NCI-H1105 (cell line): ENCODE measurements at places on chromosomes 1 and 21.

- no peak for DNase-seq
Observed at GRCh38 chr1:228007801-228008341, 1.1 kb downstream of the WNT3A start.

- peak; percentile 71 for DNase-seq
Observed at GRCh38 chr1:22039594-22040285, 12.8 kb upstream of the CDC42 start.

- no peak for DNase-seq
Observed at GRCh38 chr1:222373216-222373615, 174.7 kb downstream of the HHIPL2 start.

- DNase-seq = no peak
Observed at GRCh38 chr1:157114183-157115121, 14.8 kb upstream of the ETV3L start.

DNA sequence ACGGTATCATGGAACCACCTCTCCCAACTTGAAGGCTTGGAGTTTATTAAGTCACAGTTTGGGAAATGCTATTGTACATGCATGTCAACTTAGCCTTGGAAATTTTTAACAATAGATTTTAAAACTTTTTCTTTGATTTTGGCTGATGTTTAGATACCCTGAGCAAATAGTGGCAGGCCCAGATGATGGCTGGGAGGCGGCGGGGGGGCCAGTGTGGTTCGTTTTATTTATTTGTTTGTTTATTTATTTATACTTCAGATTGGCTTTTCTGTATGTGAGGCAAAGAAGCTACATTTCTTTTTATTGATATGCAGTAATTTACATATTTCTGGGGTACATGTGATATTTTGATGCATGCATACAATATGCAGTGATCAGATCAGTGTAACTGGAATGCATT lies 82.0 kb downstream of the VWA5B1 start:
- no peak for DNase-seq

DNA sequence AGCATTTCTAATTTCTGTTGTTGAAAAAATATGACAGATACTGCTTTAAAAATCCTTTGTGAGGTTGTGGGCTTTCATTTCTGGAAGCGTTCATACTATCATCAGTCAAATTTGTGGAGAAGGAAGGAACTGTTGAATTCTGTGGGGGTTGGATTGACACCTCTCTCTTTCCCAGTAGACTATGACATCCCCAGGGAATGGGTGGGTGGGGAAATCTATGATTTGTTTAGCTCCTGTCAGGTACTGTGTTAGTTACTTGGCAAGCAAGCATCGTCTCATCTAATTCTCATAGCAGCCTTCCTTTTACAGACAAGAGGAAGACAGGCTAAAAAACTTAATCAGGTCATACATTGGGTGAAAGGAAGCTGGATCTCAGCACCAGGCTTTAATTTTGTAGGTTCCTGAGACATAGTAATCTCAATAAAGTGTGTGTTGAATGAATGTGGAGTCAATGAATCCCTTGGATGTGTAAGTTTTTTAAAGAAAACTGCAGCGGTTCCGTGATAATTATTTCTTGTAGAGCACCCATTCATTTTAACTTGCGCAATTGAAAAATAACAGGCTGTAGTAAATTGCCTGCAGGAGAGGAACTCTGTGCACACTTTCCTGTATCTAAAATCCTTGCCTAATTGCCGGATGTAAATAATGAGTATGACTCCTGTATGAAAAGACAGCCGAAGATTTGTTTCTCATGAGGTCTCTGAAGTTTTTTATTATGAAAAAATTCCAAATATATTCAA lies 60.6 kb downstream of the MYOM3 start:
- DNase-seq = no peak
